ENCODE measurements at places on chromosomes 3 and 15.

DNA sequence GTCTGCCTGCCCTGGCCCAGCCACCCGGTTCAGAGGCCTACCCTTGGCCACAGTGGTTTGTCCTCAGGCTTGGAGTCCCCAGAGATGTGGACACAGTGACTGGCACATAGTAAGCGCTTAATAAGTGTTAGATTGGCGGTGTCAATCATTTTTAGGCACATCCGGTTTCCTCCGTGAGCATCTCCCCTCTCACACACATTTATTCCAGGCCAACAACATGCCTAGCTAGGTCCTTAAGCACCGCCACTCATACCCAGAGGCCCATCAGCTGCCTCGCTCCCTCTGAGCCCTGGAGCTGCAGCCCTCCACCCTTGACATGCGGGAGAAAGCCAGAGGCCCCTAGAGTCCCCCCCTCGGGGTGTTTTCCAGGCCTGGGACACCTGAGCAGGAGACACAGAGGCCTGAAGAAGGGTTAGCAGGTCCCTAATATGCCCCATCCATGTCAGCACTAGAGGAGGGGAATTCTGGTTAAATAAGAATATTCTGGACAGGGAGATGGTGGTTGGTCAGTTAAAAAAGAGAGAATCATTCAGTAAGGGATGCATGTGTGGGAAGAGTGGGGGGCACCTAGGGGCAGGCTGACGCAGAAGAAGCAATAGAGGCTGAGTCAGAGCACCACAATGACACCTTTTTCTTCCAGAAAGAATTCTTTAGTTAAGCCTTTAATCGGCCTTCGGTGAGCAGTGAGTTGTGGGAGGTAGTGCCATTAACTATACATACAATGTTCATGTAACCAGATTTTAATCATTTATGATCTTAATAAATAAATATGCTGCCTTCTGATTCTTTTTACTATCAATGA lies 22.3 kb downstream of the NR2F2 start:
- no peak for DNase-seq

DNA sequence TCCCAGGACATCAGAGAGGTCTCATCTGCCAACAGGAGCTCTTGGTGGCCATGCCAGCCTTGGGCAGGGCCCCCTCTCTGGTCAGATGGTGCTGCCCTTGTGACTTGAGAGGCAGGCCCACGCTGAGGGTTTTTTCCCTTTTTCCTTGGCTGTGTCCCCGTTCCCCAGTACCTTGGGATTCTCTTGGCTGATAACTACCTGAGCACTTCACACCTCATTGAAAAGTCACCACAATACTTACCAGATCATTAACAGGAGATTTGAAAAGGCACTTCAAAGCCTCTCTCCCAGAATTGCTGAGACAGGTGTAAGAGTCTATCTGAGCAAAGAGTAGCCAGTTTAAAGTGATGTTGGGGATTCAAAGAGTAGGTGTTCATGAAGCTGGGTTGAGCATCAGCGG lies 15.1 kb upstream of the TMEM158 start:
- DNase-seq, result no peak

GRCh38 chr3:78257951-78258530 lies 1218.1 kb downstream of the ROBO2 start:
- DNase-seq, result no peak

DNA sequence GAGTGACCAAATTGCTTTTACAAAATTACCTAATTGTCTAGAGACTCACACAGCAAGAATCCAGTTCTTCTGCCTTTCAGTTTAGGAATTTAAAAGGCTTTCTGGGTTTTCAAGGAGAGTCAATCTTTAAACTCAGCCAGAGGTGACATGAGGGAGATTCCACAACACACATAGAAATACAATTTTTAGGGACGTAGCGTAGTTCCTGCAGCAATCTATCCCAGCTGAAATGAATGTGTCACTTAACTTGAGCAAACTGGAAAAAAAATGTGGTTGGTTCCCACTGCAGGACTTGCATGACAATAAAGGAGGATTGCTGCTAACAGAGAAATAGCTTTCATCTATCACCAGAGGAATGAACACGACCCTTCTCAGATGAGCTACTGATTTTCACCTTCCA lies 269.7 kb downstream of the OTOL1 start:
- no peak for DNase-seq

DNA sequence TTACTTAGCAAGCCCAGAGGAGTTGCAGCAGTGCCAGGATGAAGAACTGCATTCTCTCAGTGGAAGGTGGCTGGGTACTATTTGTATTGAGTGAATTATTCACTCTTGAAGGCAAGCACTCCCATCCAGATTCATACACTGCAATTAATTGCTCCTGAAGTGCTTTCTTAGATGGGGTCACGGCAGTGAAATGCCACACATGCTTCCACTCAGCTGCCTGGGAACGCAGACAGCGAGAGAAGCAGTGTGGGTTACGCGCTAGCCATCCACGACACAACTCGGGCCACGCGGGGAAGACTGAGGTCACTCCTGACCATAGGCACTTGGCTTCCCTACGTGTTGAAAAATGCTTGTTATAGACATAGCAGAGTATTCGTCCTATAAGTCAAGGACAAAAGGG lies 30.8 kb upstream of the LMCD1 start:
- DNase-seq, result no peak

- no peak for DNase-seq
These were observed 399.9 kb upstream of the CBLB start for GRCh38 chr3:106268696-106269095.

DNA sequence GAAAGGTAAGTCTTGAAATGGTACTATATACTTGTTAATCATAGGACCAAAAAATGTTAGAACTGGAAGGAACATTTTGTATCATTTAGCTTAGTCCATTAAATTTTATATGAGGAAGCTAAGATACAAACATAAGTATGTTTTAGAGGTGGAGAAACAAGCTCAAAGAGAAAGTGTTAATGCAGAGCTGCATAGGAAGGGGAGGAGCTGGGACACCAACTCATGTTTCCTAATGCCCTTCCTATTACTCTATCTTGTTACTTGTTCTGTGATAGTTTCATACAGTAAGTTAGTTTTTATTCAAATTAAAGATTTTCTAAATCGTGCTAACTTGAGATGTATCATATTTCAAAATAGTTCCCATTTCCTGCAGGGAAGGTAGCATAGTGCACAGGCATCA lies 7.4 kb downstream of the SLC35A5 start:
- DNase-seq, result no peak

- no peak for DNase-seq
These were observed 260.2 kb downstream of the CGGBP1 start for GRCh38 chr3:87798567-87798947.

DNA sequence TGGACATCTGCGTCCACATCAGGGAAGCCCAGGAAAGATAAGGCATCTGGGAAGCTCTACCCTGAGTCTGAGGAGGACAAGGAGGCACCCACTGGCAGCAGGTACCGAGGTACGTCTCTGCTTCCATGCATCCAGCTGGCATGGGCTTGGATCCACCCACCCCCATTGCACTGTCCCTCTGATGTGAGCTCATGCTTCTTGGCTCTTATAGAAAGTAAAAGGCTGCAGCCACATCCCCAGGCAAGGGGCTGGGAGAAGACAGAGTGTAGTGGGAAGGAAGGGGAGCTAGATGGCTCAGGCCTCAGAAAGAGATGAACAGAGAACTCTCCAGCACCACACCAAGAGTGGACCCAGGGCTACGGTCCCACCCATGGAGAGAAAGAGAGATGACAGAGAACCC lies 18.2 kb downstream of the PTH1R start:
- DNase-seq, result no peak

GRCh38 chr3:133475245-133476010 lies 75.6 kb downstream of the BFSP2 start:
- DNase-seq, result no peak

- no peak for DNase-seq
These were observed 61.9 kb downstream of the TM4SF4 start for GRCh38 chr3:149536429-149536828.

- no peak for DNase-seq
These were observed 24.7 kb upstream of the EOMES start for GRCh38 chr3:27746838-27747237.

- no peak for DNase-seq
These were observed 22.5 kb upstream of the CNTN3 start for GRCh38 chr3:74636981-74637380.

GRCh38 chr3:42503251-42503924 lies 945 bp downstream of the VIPR1 start:
- no peak for DNase-seq

- no peak for DNase-seq
These were observed 22.3 kb upstream of the PSTPIP1 start for GRCh38 chr15:76972389-76973361.

DNA sequence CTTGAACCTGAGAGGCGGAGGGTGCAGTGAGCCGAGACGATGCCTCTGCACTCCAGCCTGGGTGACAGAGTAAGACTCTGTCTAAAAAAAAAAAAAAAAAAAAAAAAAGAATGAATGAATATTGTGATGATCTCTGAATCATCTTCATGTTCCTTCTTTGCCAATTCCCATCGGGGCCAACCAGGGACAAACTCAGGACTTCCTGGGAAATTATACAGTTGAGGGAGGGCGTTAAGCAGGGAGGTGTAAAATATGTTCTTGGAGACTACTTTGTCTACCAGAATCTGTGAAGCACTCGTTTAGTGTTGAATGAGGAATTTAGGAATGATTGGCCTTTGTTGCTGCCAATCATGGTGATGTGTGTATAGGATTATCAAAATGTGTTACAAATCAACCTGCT lies 210.6 kb downstream of the PTPRG start:
- DNase-seq, result no peak

All from stimulated activated CD8-positive, alpha-beta memory T cell treated with anti-CD3 and anti-CD28 coated beads, Interleukin-7, amount 100 ng/mL, for 1 hour (primary cell).